ENCODE measurements at places on chromosomes 1 and 21.

DNA sequence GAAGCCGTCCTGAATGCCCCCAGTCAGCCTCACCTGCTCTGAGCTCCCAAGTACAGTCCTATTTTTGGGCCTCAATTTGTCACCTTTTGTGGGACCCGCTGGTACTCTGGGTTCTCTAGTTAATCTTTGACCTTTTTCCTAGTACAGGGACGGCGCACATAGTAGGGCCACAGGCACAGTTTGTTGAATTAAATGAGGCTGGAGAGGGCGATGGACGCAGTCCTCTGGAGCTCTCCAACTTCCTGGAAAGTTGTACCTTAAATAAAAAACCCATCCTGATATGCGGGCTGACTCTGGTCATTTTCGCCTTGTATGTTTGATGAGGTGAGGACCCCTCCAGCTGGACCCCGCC is 4.8 kb downstream of the FAM110D start:
- peaks cover 13% of the 10 kb centered on the region for H3K4me1 ChIP-seq
- H3K27me3 ChIP-seq = peaks cover 26% of the 10 kb centered on the region
- peak overlapping the region; percentile 39 for H3K4me3 ChIP-seq
- no peak overlapping the region for H3K27ac ChIP-seq

DNA sequence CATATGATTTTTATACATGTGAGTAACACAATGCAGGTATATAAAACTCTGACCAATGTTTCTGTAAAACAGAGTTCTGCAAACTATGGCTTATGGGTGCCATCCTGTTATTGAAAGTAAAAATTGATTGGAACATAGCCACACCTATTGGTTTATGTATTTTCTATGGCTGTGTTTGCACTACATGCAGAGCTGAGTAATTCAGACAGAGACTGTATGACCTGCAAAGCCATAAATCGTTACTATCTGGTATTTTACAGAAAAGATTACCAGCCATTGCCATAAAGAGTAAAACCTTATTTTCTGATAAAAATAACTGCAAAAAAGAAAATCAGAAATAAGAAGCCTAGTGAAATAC is 13.1 kb downstream of the GBP1 start:
- H3K27ac ChIP-seq = no peak overlapping the region
- no peak for ATAC-seq
- H3K27me3 ChIP-seq = no peaks in the 10 kb centered on the region
- no peak overlapping the region for H3K4me3 ChIP-seq
- H3K36me3 ChIP-seq = peaks cover 50% of the 10 kb centered on the region
- H3K4me1 ChIP-seq = no peaks in the 10 kb centered on the region

DNA sequence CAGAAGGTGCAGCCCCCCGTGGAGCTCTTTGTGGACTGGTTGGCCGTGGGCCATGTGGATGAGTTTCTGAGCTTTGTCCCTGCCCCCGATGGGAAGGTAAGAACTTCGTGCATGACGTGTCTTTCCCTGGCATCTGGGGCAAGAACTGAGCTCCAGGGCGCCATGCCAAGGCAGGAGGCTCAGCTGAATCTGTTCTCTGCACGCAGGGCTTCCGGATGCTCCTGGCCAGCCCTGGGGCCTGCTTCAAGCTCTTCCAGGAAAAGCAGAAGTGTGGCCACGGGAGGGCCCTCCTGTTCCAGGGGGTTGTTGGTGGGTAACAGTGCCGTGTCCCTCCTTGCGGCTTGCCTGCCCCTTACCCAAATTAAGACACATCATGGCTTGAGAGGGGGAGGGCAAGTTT is 27.7 kb downstream of the PADI3 start:
- H3K4me1 ChIP-seq = peaks cover 8% of the 10 kb centered on the region
- no peaks in the 10 kb centered on the region for H3K36me3 ChIP-seq
- H3K4me3 ChIP-seq = no peak overlapping the region

DNA sequence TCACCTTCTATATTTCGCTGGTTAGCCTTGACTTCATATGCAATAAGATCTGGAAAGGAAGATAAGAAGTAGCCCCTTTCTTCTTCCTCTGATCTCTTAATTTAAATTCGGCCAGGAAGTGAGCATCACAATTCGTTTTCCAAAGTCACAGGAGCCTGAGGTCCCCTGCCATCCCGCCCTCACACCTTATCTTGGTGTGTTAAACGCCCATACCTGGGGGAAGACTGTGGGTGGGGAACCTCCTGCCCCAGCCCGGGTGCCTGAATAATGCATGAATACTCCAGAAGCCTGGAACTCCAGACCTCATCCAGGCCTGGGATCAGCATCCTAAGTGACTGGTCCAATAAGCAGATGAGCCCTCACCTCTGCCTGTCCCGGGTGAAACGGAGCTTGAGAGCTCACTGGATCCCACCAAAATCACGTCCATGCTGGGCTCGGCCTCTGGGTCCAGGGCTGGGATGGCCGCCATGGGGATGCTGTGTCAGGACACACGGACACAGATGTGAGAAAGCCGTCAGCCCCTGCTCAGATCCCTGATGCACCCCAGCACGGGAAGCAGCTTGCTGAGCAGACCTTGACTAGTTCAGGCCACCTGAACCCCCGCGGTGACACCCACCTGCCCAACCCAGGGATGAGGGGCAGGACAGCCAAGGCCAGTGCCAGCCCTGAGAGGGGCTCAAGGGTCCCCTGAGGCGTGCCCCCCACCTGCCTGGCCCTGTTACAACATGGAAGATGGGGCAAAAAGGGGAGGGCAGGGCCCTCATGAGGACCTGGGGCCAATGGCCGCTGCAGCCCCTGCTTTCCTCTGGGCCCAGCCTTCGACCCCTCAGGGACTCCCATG is 686 bp downstream of the DNMT3L start:
- peaks cover 6% of the 10 kb centered on the region for H3K27me3 ChIP-seq
- no peak for ATAC-seq
- no peaks in the 10 kb centered on the region for H3K36me3 ChIP-seq

GRCh38 chr1:245915406-245915805 is 591.7 kb downstream of the SMYD3 start:
- no peak overlapping the region for H3K4me3 ChIP-seq
- H3K27me3 ChIP-seq = no peaks in the 10 kb centered on the region
- ATAC-seq = no peak
- peaks cover 34% of the 10 kb centered on the region for H3K36me3 ChIP-seq
- H3K4me1 ChIP-seq = no peaks in the 10 kb centered on the region
- H3K27ac ChIP-seq = no peak overlapping the region

DNA sequence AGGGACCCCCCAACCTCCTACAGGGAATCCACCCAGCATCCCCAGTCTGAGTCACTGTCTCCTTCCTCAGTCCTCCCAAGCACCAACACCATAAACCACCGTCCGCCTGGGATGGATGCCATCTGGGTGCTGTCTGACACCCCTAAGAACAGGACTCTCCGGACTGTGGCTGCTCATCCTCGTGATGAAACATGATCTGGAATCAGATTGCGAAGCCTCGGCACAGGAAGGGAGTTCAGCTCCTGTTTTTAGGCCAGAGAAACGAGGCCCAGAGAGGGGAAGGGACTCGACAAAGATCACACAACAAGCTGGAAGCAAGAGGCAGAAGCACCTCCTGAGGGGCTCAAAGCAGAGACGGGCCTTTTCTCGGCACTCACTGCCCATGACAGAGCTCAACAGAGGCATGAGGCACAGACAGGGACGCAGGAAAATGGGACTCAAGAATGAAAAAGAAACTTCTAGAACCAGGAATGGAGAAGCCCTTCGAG is 8.4 kb downstream of the KCNN3 start:
- no peak overlapping the region for H3K4me3 ChIP-seq
- peaks cover 29% of the 10 kb centered on the region for H3K27me3 ChIP-seq
- no peak for ATAC-seq
- peaks cover 92% of the 10 kb centered on the region for H3K4me1 ChIP-seq

- no peak for ATAC-seq
- H3K4me3 ChIP-seq = no peak overlapping the region
- H3K27me3 ChIP-seq = no peaks in the 10 kb centered on the region
- peaks cover 20% of the 10 kb centered on the region for H3K36me3 ChIP-seq
Measured at GRCh38 chr1:27583479-27583878, 20.5 kb downstream of the AHDC1 start.

GRCh38 chr21:36134803-36135390 is at the start of gene CBR3:
Gene CBR3, plus strand, starts transcription at chr21:36135079. Its CDS starts 114 bp downstream, at chr21:36135193.
- peak within 1 kb of the TSS; percentile 85 for H3K27ac ChIP-seq
- H3K4me3 ChIP-seq = peak within 1 kb of the TSS; percentile 88
- H3K36me3 ChIP-seq = peaks cover 6% of the 10 kb centered on the region
- peaks cover 46% of the 10 kb centered on the region for H3K4me1 ChIP-seq
- H3K27me3 ChIP-seq = no peaks in the 10 kb centered on the region

DNA sequence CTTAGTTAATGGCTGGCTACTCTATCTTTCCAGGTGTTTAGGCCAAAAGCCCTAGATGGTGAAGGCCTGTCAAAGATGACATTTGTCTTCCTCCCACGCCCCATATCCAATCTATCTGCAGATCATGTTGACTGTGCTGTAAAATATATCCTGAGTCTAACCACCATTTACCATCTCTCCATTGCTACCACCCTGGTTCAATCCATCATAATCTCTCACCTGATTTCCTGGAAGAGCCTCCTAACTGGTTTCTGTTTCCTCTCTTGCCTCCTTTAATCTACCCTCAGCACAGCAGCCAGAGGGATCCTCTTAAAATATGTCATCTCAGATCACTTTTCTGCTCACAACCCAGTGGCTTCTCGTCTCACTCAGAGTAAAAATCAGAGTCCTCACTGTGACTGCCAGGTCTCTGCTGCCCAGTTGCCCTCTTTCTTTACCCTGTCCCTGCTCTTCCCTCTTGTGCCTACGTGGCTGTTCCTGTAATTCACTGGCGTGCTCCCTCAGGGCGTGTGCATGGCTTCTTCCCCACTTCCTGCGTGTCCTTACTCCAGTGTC is 17.8 kb downstream of the TMEM50A start:
- no peak overlapping the region for H3K4me3 ChIP-seq
- peak overlapping the region; percentile 7 for H3K27ac ChIP-seq
- ATAC-seq = no peak
- H3K27me3 ChIP-seq = no peaks in the 10 kb centered on the region
- H3K36me3 ChIP-seq = peaks cover 39% of the 10 kb centered on the region
- H3K4me1 ChIP-seq = no peaks in the 10 kb centered on the region

DNA sequence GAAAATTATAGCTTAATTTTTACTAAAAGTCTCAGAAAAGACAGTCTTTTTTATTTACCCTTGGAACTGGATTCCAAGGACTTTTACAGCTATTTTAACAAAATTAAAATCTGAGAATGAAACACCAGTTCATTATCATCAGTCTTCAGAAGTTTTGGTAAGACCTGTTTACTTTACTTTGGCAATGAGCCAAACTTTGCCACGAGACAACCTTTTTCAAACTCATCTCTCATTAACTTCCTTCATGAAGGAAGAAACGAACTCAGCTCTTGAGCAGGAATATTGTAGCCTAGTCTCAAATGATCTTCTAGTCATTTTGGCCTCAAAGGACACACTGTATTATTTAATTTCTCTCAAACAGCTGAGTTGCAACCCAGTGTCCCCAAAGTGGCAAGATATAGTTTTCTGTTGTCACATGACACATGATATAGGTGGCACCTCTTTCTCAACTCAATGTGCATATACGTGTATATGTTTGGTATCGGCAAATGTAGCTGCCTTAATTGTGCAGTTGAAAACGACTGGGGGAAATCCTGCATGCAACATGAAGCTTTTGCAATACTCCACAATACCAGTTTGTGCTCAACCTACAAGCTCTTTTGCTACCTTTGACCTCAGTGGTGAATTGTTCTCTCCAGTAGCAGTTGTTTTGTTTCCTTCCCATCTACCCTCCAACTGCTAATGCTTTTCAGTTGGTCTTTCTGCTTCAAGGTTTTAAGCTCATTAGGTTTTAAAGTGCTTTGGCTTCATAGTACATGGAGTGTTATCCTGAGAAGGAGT is 8.4 kb upstream of the GNG4 start:
- peaks cover 38% of the 10 kb centered on the region for H3K27me3 ChIP-seq

GRCh38 chr21:39661121-39661520 is 48.4 kb downstream of the B3GALT5 start:
- no peaks in the 10 kb centered on the region for H3K4me1 ChIP-seq
- no peak overlapping the region for H3K27ac ChIP-seq
- H3K36me3 ChIP-seq = no peaks in the 10 kb centered on the region
- no peak overlapping the region for H3K4me3 ChIP-seq
- H3K27me3 ChIP-seq = peaks cover 9% of the 10 kb centered on the region

- peaks cover 69% of the 10 kb centered on the region for H3K4me1 ChIP-seq
Measured at GRCh38 chr21:43880111-43880985, 15.3 kb downstream of the AGPAT3 start.

DNA sequence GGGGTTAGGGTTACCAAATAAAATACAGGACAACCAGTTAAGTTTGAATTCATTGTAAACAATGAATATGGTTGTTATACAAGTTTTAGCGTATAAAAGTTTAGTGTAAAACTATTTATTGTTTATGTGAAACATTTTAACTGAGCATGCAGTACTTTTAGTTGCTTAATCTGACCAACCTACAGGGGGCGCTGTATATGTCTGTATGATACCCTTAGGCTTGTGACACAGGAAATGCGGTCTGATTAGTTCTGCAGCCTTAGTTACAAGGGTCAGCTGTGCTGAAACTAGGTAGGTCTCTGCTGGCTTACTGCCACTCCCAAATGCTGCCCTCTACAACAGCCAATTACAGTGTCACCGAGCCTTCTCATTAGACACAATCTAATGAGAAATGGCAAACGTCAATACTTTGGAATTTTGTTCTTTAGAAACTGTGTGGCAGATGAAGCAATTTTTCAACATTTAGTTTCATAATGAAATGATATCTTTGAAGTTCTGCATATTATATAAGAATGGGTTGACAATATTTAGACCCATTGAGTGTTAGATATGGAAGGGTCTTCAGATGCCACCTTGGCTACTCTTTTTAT is 56.2 kb downstream of the NTNG1 start:
- H3K36me3 ChIP-seq = peaks cover 7% of the 10 kb centered on the region
- no peak overlapping the region for H3K27ac ChIP-seq
- H3K27me3 ChIP-seq = no peaks in the 10 kb centered on the region
- peak; percentile 80 for ATAC-seq

DNA sequence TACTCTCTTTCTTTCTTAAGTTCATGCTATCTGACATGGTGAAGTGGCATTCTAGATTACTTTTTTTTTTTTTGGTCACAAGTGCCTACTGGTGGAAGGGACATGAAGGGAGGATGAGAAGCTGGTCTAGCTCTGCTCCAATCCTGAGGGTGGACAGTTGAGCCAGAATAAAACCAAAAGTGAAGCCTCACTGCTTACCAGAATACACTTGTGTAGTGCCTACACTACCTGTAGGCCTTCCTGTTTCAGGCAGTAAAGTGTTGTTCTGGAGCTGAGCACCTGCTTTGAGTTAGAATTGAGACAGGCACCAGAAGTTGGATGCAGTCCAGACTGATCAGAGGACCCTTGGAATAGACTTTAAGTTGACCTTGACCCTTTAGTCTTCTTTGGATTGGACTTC is 40.4 kb upstream of the APOBEC4 start:
- peaks cover 10% of the 10 kb centered on the region for H3K4me1 ChIP-seq
- H3K27me3 ChIP-seq = no peaks in the 10 kb centered on the region
- no peaks in the 10 kb centered on the region for H3K36me3 ChIP-seq
- no peak for ATAC-seq

DNA sequence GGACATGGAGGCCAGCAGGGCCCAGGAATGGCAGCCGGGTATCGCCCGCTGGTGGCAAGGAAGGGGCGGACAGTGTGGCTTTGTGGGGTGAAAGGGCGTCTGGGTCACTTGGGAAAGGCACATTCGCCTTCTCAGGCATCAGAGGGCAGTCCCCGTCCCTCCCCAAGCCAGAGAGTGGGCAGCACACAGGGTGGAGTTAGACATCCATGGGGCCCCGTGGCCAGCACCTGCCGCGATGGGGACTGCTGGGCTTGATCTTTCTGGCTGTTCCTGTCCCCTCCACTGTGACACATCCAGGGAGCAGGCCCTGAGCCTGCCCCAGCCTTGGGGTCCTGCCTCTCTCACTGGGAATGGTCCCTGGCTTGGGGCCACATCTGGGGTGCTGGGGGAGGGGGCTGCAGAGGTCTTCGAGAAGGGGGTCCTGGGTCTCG is 4.0 kb upstream of the TRPM2 start:
- no peak overlapping the region for H3K27ac ChIP-seq
- H3K4me3 ChIP-seq = no peak overlapping the region
- H3K36me3 ChIP-seq = no peaks in the 10 kb centered on the region
- H3K27me3 ChIP-seq = peaks cover 42% of the 10 kb centered on the region
- ATAC-seq = no peak
- H3K4me1 ChIP-seq = peaks cover 22% of the 10 kb centered on the region
